Esophagus squamous epithelium (tissue), 5 donors: ENCODE measurements at places on chromosomes 3 and 15.

DNA sequence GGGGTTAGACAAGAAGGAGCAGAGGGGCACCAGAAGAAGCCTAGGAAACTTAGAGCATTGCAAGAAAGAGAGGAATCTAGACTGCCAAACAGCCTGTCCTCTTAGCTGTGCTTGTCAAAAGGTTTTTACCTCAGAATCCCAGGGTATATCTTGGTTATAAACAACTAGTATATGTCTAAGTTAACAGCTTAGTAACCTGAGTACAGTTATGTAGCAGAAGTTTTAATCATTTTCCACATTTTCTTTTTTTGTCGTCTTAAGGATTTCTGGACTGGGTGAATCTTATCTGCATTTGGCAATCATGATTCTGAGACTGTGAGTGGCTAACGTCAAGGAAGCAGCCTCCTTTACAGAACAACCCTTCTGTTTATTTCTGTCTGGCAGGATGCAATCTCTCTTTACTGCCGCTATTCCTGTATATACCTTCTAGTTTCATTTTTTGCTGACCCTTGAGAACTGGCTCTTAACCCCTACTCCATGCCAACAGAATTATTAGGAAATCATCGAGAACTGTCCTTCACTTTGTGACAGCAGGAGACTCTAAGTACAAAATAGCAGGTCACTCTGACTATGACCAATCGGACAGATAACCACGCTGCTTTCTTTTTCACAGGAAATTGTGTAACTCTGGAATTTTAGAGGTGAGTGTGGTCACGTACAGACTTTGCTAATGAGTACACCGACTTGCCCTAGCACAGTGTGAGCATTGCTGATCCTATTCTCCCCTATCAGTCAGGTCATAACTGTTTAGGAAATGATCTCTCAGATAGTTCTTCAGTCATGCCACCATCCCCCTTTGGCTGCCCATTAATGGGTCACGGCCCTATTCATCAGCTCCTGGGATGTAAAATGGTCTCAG lies 3.3 kb upstream of the CP start:
- DNase-seq: no peak

- no peak for DNase-seq
These were observed 9.9 kb upstream of the RFT1 start for GRCh38 chr3:53139906-53140846.

DNA sequence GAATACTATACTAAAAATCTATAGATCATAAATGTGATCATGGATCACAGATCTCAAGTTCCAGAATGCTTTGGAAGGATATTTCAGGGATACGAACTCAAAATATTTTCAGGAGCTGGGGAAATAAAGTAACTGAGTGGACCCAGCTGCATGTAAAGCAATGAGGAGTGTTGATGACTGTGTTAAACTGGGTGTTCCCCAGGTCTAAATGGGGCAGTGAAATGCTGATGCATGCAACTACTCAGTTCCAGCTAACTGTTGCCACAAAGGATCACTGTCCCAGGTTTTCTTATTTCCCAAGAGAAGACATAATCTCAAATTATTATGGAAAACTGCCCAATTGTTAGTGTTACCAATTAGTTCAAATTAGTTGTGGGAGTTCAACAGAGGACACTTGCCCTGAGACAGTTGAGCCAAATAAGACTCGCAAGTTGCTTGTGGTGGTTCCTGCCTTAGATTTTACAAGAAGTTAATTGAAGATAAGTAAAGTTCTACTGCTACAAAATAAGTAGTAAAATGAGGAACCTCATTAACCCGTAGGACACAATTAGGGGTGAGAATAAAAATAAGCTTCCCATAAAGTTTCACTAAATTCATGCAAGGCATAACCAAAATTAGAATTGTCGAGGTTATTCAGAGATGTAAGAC lies 66.3 kb upstream of the IL12A start:
- no peak for DNase-seq

- DNase-seq: no peak
These were observed 1.9 kb downstream of the MB21D2 start for GRCh38 chr3:192915722-192916121.

DNA sequence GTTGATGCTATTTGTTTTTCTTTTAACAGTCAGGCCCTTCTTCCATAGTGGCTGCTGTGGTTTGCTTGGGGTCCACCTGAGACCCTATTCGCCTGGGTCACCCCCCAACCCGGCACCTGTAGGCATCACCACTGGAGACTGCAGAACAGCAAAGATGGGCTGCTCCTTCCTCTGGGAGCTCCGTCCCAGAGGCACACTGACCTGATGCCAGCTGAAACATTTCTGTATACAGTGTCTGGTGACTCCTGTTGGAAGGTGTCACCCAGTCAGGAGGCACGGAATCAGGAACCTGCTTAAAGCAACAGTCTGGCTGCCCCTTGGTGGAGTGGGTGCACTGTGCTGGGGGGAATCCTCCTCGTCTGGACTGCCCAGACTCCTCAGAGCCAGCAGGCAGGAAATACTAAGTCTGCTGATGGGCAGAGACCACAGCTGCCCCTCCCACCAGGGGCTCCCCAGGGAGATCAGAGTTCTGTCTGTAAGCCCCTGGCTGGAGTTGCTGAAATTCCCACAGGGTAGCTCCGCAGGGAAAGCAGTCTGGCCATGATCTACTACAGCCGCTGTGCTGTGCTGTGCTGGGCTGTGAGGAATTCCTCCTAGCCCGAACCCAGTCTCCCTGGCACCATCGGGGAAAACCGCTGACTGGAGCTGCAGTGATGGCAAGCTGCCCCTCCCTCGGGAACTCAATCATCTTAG lies 248.2 kb downstream of the TBC1D5 start:
- no peak for DNase-seq

DNA sequence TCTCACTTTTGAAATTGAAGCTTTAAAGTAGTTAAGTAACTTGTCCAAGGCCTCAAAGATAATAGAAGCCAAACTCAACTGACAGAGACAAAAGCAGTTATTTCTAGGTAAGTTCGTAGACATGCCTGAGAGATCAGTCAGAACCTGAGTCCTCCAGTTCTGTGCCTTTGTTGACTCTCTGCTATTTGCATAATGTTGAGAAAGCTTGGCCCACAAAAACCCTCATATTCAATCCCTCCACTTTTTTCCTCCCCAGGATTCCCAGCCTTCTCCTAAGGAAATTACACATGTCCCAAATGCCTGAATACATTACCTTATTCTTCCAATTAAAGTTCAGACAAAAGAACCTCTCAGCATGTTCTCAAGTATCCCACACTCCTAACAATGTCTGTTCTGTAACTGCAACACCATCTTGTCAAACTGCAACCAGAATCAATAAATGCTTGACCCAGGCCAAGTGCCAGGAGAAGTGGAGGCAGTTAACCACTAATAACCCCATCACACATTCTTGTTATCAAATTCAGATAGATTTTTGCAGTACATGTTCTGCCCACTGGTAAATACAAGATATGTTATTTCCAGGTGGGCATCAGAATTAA lies 217.8 kb downstream of the LRRC3B start:
- DNase-seq: no peak

DNA sequence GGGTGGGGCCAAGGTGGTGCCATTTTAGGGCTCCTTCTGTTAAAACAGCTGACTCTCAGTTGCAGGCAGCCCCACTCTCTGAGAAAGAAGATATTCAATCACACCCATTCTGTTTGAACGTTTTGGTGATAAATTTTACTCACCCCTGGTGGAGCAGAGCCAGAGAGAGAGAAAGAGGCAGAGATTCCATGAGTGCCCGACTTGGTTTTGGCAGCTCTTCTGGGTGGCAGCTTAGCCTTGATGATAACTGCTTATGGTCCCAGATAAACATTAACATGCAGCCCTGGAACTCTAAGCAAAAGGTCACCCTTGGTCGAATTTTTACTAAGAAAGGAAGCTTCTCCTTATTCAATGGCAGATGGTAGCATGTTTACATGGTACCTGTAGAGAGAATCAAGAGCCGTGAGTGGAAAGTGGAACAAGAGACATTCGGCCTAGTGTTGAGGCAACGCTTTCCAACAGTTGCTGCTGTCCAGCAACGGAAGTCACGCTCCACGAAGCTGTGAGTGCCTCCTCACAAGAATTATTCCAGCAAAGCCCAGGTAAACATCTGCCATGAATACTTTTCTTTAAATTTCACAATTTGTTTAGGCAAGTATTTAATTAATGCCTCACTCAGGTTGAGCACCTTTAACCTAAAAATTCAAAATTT lies 530.6 kb upstream of the ROBO2 start:
- no peak for DNase-seq

- DNase-seq: no peak
These were observed 580 bp upstream of the RUBCN start for GRCh38 chr3:197737319-197737649.

- DNase-seq: no peak
These were observed 104.5 kb downstream of the SST start for GRCh38 chr3:187565701-187566100.

GRCh38 chr3:132605374-132605792 lies 8.3 kb downstream of the ACKR4 start:
- no peak for DNase-seq

GRCh38 chr3:111069974-111070771 lies 1.4 kb upstream of the NECTIN3 start:
- DNase-seq: no peak

DNA sequence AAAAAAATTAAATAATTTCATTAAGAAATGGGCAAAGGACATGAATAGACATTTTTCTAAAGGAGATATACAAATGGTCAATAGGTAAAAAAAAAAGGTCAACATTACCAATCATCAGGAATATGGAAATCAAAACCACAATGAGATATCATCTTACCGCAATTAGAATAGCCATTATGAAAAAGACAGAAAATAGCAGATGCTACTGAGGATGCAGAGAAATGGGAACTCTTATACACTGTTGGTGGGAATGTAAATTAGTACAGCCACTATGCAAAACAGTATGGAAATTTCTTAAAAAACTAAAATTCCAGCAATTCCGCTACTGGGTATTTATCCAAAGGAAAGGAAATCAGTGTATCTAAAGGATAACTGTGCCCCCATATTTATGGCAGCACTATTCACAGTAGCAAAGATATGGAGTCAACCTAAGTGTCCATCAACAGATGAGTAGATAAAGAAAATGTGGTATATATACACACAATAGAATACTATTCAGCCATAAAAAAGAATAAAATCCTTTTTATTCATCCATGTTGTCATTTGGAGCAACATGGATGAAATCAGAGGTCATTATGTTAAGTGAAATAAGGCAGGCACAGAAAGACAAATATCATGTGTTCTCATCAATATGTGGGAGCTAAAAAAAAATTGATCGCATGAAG lies 132.4 kb downstream of the RPL22L1 start:
- DNase-seq: no peak

DNA sequence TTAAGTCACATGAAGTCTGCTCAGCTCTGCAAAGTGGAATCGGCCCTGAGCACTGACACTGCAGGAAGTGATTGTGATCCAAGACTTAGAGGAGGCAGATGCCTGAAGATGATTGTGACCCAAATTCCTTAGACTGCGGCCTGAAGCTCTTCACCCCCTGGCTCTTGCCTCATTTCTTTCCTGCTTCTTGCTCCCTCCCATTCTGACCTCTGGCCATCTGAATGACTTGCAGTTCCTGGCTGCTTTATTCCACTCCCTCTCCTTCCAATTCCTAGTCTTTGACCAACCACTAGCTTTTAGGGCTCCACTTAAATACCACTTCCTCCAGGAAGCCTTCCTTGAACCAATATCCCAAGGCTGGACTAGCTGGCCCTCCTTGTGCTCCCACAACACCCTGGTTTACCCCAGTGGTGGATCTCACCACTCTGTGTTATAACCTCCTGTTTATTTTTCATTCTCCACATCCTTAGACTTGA lies 9.9 kb upstream of the EPB42 start:
- DNase-seq: no peak

DNA sequence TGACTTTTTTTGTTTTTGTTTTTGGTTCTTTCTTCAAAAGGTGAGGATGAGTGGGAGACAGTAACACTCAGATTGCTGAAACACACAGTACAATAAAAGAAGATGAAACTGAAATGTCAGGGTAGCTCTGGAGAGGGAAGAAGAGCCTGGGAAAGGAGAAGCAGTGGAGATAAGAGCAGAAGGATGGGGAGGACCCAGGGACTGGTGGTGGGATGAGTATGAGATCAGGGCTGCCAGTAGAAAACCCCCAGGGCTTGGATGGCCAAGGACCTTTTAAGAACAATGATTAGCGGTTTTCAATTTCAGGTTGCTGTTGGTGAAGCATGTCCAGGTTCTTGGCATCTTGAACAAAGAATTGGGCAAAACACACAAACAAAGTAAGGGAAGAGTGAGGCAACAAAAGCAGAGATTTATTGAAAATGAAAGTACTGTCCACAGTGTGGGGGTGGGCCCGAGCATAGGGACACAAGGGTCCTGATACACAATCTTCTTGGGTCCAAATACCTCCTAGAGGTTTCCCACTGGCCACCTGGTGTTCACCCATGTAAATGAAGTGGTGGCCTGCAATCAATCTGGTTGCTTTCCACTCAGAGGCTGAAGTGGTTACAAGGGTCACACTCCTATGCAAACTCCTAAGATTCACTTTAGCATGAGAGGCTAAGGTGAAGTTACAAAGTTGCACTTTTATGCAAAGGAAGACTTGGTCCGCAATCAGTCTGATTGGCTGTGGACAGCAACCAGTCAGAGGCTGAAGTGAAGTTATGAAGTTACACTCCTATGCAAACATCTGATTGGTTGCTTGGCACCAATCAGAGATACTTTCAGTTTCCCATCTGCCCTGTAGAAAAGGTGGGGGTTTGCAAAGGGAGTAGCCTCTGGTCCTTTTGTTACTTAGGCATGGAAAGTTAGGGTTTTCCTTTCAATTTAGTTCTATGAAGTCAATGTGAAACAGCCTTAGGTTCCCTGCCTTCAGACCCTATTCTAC lies 26.1 kb upstream of the MFSD1 start:
- no peak for DNase-seq

DNA sequence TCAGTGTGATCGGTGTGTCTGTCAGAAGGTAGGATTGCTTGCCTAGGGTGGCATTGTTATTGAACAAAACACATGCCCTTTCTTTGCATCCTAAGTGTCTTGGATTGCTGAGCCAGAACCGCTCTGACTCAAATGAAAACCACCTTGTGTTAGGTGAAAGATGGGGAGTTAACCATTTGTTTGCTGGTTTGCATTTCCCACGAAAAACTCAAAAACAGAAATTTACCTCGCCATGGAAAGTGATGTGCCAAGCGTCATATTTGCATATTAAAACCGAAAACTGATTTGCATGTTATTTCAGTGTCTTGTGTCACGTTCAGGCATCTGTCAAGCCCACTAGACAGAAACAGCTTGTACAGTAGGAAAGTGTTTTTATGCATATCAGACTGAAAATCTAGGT lies 474.6 kb upstream of the TPRG1 start:
- no peak for DNase-seq
